ENCODE measurements at places on chromosomes 7 and 10.

GRCh38 chr10:13945390-13946208, 358.8 kb downstream of the PRPF18 start:
- DNase-seq: no peak

DNA sequence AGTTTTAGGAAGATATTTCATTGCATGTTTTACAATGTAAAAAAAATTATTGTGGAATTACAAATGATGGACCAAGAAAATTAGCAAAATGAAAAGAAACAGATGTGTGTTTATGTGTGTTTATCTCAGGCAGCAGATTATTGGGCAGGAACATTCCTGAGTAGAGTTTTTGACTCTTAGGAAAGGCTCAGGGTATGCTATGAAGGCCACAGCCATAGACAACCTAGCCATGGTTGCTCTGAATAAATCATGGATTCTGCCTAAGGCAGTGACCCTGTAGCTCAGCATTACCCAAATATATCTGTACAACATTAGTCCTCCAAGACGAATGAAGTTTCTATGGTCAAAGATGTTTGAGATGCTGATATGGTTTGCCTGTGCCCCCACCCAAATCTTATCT, 298.3 kb downstream of the PTEN start:
- no peak for DNase-seq

DNA sequence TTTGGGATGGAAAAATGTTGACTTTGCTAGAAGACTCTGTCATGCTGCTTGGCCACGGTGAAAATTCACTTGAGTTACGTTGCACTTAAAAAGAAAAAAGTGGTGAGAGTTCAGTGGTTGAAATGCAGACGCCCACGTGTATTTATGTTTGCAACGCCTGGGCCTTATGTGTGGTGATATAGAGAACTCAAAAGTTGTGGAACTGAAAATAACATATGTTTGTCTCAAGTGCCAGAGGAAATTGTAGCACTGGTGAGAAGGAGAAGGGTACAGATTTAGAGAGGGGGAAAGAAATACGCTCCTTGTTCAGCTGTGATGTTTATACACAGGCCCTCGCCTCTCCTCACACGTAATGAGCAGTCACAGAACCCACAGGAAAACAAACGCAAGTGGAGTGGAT, 73.6 kb downstream of the EMX2 start:
- DNase-seq: no peak

DNA sequence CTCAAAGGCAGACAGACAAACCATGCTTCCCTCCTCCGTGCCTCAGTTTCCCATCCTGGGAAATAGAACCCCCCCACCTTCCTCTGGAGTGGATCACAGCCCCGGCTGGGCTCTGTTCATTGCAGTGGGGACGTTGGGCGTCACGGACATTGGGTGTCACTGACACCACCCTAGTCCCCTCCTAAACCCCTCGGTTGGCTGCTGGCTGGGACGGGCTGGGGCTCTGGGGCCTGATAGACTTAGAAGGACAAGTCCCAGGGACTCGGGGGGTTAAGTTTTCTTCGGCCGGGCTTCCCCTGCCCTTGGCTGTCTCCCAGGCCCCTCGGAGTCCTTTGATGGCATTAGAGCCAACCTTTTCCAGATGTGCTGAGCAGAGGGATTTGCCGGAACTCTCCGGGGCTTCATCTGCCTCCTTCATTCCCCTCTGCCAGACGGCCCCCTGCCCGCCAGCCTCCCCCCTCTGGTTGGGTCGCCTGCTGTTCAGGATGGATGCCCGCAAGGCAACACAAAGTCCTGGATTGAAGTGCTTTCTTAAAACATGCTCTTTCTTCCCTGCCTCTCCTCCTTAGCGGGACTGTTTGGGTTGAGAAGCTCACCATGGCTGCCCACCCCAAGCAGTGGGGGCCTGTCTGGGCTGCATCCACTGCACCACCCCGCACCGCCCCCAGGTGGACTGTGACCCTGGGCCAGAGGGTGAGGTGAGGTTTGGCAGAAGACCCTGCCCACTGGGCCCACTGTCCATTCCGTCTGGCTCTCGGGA, 73.0 kb downstream of the COL26A1 start:
- DNase-seq: no peak

- DNase-seq: no peak
These were observed 186.2 kb downstream of the CFTR start for GRCh38 chr7:117666031-117666430.

DNA sequence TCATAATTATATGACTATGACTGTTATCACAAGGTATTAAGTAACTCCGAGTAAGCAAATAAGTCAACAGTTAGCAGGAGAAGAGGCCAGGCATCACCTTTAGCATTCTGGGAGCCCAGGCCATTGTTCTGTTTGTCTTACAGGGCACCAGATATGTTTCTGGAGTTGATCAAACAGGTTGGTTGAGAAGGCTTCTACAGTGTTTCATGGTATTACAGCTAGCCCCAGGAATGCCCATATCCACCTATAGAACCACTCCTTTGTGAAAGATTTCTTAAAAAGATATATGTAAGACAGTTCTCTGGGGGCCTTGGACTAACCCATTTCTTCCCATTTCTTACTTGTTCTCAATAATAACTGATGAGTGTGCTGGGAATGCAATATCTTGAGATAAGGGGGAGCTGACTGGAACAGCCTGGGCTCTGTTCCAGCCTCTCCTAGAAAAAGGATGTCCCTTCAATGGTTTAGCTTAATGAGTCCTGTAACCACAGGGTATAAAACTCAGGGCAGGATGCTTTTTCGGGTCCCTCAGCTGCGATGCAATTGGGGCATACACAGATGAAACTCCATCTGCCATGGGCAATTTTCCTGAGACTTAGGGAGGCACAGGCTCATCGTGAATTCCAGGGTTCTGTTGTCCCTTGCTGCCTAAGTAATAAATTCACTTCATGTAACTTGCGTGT, 286.4 kb downstream of the BAMBI start:
- DNase-seq: no peak

DNA sequence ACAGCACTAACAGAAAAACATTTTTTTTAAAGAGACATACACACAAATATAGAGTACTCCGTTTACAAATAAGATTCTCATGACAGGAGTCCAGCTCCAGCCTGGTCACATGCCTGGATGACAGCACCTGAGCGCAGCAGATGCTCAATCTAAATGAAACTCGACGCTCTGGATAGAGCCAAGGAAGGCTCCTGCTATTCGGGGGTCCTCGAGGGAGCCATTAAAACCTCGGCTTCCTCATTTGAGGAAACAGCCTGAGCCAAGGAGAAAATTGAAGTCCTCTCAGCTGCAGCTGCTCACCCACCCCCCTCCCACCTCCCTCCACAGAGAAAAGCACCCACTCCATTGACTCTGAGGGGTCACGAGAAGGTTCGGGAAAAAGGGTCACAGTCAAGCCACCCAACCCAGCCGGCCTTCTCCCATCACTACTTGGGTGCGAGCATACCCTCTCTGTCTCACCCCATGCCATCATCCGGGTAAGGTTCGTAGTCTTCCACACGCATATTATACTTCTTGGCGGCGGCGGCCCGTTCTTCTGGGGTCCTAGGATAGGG, 673 bp downstream of the NDUFB8 start:
- DNase-seq: no peak

DNA sequence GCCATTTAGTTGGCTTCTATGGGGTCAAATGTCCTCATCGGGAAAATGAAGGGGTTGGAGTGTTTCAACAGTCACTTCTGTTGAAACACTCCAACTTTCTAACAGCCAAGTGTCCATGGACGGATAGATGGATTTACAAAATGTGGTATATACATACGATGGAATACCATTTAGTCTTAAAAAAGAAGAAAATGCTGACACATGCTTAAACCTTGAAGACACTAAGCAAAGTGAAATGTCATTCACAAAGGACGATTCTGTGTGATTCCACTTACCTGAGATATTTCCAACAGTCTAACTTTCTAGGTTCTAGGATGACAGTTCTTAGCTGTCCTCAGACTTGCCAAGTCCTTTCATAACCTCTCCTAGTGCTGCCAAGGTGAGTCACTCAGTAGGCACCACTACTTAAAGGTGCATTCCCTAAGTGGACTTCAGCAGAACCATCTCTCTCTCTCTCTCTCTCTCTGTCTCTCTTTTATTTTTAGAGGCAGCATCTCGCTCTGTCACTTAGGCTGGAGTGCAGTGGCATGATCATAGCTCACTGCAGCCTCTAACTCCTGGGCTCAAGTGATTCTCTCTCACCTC, 69.0 kb downstream of the DENND2A start:
- no peak for DNase-seq

DNA sequence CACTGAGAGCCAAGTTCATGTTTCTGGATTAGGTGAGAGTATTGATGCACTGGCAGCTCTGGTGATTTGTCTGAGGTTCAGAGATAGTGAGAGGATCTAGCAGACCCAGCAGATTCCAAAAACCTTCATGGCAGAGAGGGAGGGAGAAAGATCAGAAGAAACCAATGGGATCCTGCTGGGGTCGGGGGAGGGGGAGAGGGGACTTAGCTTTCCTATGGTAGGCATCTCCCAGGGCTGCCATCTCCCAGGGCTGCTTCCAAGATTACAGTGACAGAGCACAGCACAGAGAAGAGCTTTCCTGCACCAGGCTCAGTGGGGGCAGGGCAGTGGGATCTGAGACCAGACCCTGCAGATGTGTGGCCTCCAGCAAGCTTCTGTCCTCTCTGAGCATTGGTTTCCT, 76.8 kb upstream of the GDF10 start:
- no peak for DNase-seq

DNA sequence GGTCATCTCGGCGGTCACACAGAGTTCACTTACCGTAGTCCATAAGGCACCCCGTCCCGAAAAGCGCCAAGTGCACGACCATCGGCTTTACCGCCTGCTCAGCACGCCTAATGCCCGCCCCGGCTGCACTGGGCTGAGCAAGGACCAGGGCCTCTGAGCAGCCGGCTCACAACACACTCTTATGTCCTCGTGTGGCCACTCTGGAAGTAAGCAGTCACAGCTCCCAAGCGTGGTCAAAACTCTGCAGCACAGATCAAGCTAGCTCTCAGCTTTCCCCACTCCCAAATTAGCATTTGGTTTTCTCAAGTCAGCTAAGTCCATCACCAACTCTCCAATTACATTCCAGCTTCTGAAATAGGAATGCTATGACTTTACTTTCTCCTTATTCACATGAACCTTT, 57.7 kb downstream of the MAD1L1 start:
- DNase-seq: no peak

DNA sequence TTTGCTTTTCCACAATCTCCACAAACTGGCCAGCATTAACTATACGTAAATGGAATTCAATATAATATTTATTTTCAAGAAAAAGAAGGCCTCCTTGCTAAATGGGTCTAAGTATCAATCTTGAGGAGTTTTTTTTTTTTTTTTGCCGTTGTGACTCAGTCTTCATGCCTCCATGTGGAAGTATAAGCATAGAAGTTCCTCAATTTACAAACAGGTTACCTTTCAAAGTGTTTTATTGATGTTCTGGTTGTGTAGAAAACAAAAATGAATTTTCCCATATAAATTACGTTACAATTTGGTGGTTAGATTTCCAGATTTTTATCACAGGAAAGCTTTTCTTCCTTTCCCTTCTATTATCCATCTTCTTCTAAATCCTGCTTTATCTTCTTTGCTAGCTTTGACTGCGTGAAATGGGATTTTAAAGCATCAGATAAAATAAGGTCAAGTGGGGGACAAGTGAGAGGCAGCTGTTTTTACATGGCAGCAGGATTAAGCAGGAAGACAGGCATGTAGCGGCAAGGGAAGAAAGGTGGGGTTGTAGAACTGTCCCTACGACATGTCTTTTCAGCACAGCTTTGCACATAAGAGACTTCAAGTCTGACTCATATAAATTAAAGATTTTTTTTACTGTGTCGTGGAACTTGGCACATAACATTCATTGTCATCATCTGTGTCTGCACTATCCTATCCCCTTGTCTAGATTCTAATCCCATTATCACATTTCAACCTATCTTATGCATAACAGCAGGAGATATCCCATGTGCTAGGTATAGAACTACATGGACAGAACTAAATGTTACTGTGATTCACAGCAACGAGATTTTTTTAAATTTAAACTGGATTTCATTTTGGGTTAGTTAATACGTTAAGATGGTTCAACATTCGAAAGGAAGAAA, 135.3 kb upstream of the FAM3C start:
- no peak for DNase-seq

DNA sequence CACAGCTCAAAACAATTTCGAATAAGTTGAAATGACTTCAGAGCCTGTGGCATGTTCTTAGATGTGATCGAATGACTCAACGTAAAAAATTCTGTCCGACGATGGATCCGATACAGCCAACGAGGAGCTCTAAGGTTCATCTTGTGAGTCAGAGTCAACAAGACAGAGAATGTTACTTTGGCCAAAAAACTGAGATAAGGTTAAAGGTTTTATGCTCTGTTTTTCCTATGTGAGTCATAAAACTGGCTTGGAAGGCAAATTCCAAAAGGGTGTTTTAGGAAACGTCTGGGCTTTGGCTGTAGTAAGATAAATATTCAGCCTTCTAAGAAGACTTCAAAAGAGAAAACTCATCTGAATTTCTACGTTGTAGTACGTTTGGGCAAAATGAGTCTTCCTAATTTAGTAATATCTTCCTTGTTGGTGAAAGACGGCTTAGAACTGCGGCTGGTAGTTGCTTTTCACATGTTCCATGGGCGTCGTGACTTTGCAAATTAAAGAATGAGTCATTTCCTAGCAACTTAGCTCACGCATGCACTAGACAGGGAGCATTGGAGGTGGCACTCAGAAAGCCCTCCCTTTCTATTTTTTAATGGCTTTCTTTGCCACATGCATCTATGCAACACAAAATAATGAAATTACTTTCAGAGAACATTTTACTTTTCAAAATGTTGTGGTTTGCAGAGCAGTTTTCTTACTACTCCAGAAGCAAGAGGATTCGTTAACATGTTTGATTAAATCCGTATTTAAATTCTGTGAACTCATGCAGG, 28.2 kb downstream of the PFKP start:
- no peak for DNase-seq

DNA sequence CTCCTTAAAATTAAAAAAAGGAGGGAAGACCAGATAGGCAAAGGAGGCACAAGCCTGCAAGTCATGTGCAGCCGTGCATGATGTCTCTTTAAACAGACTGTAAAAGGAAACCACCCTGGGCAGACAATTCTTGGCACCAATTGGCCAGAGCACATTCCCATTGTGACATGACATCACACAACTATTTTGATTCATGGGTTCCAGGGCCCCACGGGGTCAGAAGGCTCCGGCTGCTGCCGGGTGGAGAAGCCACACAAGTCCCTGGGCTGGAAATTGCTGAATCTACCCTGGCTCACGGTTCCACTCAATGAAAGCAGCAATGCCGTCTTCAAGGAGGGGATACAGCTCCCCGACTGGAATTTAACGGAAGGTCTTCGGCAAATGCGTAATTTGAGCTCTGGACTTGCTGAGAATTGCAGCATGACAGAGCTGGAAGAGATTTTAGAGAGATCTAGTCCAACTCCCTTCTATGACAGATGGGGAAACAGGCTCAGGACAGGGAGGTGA, 140.5 kb downstream of the PRKAG2 start:
- DNase-seq: no peak

Measured in NCI-H1694 (cell line).